ENCODE measurements at places on chromosomes 4 and X.

DNA sequence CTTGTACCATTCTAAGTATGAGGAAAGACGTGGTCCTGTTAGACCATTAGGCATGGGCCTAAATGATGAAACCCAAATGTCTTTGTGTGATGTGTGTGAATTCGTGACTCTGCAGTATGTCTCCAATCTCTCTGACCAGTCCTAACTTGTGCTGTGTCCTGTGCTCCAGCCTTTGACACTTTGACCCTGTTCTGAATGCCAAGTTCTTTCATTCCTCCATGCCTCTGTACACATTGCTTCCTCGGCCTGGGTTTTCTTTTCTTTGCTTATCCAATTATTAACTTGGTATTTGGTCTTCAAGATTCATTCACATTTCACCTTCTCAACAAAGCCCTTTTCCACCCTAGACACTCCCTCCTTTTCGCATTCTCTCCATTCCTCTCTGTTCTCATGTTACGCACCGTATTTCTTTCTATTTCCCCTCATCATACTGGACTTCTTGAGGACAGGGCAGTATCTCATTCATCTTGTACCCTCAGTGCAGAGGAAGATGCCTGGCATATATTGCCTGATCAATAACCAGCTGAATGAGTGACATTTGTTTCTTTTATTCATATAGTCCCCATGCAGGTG is 138.7 kb downstream of the F11 start:
- DNase-seq = no peak

DNA sequence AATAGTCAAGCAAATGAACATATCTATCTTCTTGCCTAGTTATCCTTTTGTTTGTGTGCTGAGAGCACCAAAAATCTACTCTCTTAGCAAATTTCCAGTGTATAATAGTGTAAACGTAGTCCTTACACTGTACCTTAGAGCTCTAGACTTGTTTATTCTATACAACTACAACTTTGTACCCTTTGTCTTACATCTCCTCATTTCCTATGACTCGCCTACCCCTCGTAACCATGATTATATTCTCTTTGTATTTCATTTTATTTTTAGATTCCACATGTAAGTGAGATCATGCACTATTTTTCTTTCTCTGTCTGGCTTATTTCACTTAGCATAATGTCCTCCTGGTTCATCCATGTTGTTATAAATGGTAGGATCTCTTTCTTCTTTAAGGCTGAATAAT is 37.6 kb downstream of the MAGEB5 start:
- DNase-seq = no peak

- no peak for DNase-seq
Measured at GRCh38 chr4:182343453-182343852, 100.3 kb downstream of the TENM3 start.

- DNase-seq = peak; percentile 79
Measured at GRCh38 chr4:2412885-2413716, 5.3 kb downstream of the ZFYVE28 start.

Data from fibroblast of skin of scalp (primary cell).